ENCODE measurements at places on chromosomes 13 and 19.

GRCh38 chr19:16605553-16605994 lies 22.4 kb downstream of the MED26 start:
- no peak for DNase-seq

DNA sequence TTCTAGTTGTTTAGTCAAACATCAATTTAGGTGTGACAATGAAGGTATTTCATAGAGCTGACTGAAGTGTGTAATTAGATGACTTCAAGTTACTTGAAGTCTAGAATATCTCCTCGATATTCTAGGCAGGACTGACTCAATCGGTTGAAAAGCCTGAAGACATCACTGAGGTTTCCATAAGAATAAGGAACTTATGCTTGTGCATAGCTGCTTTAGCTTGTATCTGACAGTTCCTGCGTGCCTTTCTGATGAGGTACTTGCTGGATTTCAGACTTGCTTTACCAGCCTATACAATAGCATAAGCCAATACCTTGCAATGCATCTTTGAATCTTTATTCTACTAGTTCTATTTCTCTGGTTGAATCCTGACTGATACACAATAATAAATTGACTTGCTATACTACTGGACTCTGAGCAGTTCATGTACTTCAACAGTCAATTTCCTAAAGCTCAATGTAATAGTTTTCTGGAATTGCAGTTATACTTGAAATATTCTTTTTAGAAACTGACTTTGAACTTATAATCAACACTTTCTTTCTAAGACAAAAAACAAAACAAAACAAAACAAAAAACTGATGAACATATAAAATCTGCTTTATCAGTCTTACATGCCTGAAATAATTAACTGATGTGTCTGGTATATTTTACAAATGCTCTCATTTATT lies 1534.8 kb downstream of the SLITRK5 start:
- no peak for DNase-seq

GRCh38 chr13:72507416-72508199 lies 219.8 kb downstream of the MZT1 start:
- DNase-seq: no peak

DNA sequence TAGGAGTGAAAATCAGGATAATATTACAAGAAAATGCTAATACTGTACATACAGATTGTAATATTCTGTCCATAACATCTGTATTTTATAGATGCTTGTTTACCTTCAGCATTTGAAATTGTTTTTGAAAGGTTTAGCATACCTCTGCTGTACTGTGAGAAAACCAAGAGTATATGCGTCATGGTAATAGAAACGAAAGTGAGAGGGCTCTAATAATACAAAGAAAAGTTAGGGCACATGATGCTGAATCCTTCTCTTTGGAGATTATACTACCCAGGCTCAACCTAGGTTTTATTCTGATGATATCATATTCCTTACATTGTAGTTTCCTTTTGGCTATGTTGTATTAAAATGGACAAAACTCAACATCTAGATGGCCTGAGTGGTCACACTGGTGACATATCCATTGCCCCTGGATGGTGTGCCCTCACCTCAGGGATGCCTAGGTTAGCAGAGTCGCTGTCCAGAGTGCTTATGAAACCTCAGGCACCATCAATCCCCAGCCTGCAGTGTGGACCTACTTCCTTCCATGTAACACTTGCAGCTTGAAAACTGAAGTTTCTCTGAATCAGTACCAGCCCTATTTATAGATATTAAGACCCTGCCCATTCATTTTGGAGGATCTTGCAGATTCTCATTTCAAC lies 253.7 kb downstream of the KCTD12 start:
- no peak for DNase-seq

- no peak for DNase-seq
Observed at GRCh38 chr13:109644069-109644750, 142.2 kb downstream of the IRS2 start.

- no peak for DNase-seq
Observed at GRCh38 chr19:35294328-35294727, 2.4 kb downstream of the MAG start.

- no peak for DNase-seq
Observed at GRCh38 chr19:624433-625109, 8.8 kb downstream of the POLRMT start.

DNA sequence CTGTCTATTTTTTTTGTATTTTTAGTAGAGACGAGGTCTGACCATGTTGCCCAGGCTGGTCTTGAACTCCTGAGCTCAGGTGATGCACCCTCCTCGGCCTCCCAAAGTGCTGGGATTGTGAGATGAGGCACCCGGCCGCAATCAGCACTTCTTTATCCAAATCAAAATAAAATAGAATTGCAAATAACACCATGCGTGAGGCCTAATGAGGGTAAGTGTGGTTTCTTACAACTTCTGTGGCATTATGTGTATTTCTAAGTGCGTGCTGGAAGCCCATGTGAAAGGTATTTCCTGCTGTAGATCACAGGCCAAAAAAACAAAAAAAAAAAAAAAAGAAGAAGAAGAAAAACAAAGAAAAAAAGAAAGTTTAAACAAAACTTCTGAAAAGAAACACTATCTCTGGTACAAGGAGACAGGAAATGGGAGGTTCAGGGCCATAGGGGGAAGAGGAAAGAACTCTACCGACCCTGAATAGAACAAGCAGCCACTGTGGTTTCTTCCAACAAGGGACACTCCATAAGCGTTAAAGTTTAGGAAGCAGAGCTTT lies 3.0 kb upstream of the GRAMD1A start:
- DNase-seq: no peak

DNA sequence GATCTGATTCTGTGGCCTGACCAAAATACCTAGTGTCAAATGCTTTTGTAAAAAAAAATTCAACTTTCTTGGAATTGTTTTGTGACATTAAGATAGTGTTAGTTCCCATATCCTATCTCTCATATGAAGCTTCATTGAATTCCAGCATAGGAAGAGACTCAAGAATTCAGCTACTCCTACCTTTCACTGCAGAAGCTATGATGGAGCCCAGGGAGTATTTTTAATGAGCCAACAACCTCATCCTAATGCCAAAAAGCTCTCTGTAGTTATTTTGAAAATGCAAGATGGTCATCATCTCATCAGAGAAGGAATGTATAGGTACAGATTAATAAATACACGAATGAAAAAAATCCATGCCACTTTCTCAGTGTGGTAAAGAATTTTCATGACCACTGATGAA lies 431.2 kb upstream of the SGCG start:
- no peak for DNase-seq

DNA sequence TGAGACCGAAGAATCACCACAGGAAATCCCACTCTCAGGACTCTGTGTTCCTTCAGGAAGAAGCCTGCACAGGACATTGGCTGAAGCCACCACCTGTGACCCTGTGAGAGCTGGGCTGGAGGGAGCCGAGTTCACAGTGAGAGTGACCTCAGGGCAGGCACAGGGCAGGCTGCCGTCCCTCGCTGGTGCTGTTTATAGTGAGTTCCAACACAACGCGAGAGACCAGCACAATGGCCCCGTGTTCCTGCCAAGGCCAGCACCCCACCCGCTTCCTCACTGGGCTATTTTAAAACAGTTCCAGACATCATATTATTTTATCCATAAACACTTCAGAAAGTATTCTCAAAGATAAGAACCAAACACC lies 18.4 kb upstream of the GAS6 start:
- no peak for DNase-seq

DNA sequence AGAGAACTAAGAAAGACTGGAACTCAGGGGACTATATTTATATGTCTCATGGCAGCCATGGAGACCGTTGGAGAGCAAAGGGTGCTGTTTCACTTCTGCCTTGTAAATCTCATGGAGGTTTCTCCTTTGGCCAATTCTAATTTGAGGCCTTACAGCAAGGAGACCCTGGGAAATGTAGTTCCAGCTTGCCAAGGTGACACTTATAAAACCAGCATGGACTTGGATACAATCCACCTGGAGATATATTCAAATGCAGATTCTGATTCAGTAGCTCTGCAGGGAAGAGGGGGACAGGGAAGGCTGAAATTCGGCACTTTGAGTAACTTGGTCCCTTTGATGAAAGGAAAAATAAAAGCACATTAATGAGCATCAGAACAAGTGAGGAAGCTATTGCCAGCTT lies 90.0 kb downstream of the OXGR1 start:
- no peak for DNase-seq

Data from activated T-helper 9 cell treated with anti-CD3 and anti-CD28 coated beads, Interleukin-2, amount 50 U/mL, for 16 hours (primary cell).